ENCODE measurements at places on chromosomes 7 and 10. TPM values are rescaled to one million over a fixed set of nuclear protein-coding genes. Genes with fewer than 3 reads are reported as not detected.

The CTAGE4 gene
- 1.4 TPM for total RNA-seq

The SH2D4B gene
- not detected for total RNA-seq

The RAPGEF5 gene
- total RNA-seq, result 1.3 TPM

The CRPPA gene
- 1.0 TPM for total RNA-seq

The TAS2R3 gene
- 0.69 TPM for total RNA-seq

The PMPCB gene
- 70.7 TPM for total RNA-seq

The CDH23 gene
- 1.6 TPM for total RNA-seq

The PLAC9 gene
- total RNA-seq, result not detected

The IDE gene
- total RNA-seq, result 30.8 TPM

The HPSE2 gene
- total RNA-seq, result not detected

The GATA3 gene
- 23.5 TPM for total RNA-seq

The ATE1 gene
- 23.9 TPM for total RNA-seq

The LRWD1 gene
- total RNA-seq, result 14.4 TPM

The ZNF138 gene
- 19.6 TPM for total RNA-seq

The CFAP46 gene
- 0.21 TPM for total RNA-seq

The ADRB1 gene
- not detected for total RNA-seq

Measured in activated CD4-positive, alpha-beta T cell treated with anti-CD3 and anti-CD28 coated beads for 36 hours (primary cell).